ENCODE measurements at places on chromosomes 7 and 10.

DNA sequence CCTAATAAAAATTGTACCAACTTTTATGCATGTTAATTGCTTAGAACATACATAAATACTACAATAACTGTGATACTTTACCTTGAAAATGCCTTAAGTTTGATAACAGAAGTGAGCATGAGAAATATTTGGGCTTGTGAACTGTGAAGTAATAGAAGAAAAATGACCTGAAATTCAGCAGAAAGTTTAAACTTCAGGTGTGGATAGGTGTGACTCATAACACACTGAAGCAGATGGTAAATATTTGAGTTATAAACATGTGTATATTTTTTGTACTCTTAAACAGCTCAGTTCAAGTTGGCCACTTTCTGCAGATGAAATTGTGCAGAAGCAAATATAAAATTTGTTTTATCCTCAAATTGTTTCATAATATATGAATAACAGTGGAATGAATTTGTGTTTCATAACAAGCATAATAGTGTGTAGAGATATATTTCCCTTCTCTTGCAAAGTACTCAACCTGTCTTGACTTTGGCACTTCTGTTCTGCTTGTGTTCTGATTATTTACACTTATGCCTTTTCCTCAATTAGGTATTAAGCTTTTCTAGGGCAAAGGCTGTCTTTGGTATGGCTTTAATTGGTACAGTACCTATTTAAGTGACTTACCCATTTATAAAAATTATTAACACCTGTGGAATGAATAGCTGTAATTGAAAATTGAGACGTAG, 122.4 kb downstream of the PRKG1 start:
- H3K4me3 ChIP-seq, result no peak overlapping the region
- no peaks in the 10 kb centered on the region for H3K36me3 ChIP-seq
- H3K27me3 ChIP-seq, result 0 out of 2 replicates have a peak, but pooled peaks cover 7% of the 10 kb centered on the region
- H3K27ac ChIP-seq, result no peak overlapping the region

DNA sequence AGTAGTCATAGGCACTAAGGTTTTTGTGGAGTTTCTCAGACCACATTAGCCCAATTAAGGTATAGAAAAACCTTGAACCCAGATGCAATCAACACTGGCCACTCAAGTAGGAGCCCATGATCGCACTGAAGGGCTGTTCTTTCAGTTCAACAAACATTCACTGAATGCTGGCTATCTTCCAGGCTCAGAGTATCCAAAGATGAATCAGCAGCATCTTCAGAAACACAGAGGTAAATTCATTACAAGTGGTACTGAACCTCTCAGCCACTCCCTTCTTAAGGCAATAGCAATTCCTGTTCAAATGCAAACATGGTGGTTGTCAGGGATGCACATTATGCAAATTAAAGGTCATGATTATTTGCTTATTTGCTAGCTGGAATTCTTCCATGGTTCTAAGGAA, 17.1 kb downstream of the KCNK18 start:
- peaks cover 11% of the 10 kb centered on the region for H3K27me3 ChIP-seq
- no peak overlapping the region for H3K4me3 ChIP-seq
- no peak overlapping the region for H3K27ac ChIP-seq
- peaks cover 10% of the 10 kb centered on the region for H3K4me1 ChIP-seq
- DNase-seq, result no peak

- H3K27me3 ChIP-seq, result no peaks in the 10 kb centered on the region
- H3K27ac ChIP-seq, result no peak overlapping the region
- peaks cover 23% of the 10 kb centered on the region for H3K4me1 ChIP-seq
- H3K36me3 ChIP-seq, result peaks cover 10% of the 10 kb centered on the region
- no peak overlapping the region for H3K4me3 ChIP-seq
- DNase-seq, result no peak
These were observed 45.5 kb downstream of the VOPP1 start for GRCh38 chr7:55526770-55527169.

GRCh38 chr7:24697416-24697815, 59.8 kb downstream of the GSDME start:
- H3K27me3 ChIP-seq, result no peaks in the 10 kb centered on the region
- DNase-seq, result no peak
- no peak overlapping the region for H3K4me3 ChIP-seq
- peaks cover 14% of the 10 kb centered on the region for H3K4me1 ChIP-seq
- no peak overlapping the region for H3K27ac ChIP-seq
